GM12865 (cell line): ENCODE measurements at places on chromosomes 6 and 20.

- peak; percentile 28 for DNase-seq
These were observed 181.4 kb downstream of the PHF3 start for GRCh38 chr6:63816982-63817436.

DNA sequence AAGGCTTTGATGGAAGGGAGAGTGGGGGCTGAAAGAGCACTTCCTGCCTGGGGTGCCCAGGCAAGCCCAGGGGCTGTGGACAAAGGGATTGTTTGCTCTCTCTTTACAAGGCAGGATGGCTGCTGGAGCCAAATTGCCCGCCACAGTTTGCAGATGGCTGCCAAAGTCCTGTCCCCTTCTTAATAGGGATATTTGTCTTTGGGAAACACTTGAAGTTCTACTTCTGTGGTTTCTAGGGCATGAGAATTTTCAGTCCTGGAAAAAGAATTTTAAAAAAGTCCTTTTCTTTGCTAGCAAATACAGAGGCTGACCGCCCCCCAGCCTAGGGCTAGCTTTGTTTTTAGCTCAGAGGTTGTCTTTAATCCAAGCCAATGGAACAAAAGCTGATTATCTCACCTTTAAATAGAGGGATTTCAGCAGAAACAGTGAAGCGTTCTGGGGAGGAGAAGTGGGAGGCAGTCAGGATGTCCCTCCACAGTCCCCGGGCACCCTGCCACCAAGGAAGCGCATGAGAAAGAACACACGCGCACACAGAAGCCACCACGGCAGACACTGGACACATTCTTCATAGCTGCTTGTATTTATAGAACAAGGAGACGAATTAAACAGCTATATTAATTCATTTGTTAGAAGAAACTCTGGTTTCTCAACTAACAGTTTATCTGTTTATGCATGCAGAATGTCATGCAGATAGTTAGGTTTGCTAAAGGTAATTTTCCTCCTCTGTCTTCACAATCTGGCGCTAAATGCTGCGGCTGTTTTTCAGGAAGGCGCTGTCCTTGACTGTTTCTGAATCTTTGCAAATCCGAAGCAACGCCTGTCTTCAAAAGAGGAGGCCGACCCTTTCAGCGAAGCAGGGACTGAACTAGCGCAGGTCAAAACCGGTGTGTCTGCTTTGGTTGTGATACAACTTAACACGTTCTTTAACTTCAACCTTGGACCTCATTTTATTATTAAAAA, 736.9 kb downstream of the QKI start:
- DNase-seq = no peak

DNA sequence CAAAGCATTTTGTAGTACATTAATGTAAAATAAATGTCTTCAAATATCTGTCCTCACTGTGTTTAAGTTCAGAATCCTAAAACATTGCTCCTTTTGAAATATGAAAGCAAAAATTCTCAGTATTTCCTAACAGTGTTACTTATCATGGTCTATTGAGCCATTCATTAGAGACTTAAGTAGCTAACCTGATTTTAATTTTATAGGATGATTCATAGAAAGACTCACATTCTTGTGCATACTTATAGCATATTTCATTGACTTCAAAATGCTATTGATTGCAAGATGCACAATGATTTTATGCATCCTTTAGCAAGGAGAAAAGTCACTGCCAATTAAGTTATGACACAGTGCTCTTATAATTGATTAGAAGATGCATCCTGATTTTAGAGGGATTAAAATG, 85.7 kb downstream of the HIVEP1 start:
- DNase-seq = no peak

- no peak for DNase-seq
These were observed 386.8 kb downstream of the PLCB1 start for GRCh38 chr20:8518878-8519277.

DNA sequence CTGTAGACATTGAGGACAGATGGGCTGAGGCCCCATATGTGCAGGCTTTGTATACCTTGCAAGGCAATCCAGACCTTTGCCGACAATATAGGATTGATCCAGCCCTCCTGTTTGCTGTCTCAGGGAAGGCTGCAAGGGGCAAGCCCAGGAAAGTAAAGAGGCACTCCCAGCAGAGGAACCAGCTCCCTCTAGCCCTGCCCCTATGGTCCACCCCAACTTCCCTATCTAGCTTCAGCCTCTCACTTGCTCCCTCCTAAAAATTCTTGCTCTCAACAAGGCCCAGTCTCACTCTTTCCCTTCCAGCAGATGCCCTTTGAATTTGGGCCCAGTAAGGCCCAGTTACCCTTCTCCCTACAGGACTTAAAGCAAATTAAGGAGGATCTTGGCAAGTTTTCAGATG, 92.6 kb downstream of the JARID2 start:
- DNase-seq = no peak

GRCh38 chr6:35514587-35514986, 1.9 kb upstream of the TULP1 start:
- no peak for DNase-seq

- DNase-seq = no peak
These were observed 748 bp upstream of the ZNF292 start for GRCh38 chr6:87154641-87154992.

GRCh38 chr20:37727957-37728634, 34.3 kb downstream of the CTNNBL1 start:
- DNase-seq = no peak

GRCh38 chr6:96856856-96857255, 19.6 kb upstream of the GPR63 start:
- DNase-seq = no peak

DNA sequence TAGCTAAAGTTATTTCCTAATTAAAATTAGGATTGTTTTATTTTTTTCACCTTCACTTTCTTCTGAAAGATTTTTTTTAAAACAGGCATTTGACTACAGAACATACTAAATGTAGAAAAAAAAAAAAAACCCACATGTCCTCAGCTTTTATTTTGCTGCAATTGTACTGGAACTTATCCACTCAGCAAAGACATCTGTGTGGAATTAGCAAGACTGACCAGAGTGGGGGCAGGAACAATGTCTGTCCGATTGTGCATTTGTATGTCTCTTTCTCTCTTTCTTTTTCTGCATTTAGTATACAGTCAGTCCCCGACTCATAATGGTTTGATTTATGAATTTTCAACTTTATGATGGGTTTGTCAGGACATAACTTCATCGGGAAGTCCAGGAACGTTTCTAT, 77.3 kb downstream of the CHD6 start:
- no peak for DNase-seq

- DNase-seq = no peak
These were observed 125.9 kb upstream of the LOC128125822 start for GRCh38 chr6:63446405-63446804.

DNA sequence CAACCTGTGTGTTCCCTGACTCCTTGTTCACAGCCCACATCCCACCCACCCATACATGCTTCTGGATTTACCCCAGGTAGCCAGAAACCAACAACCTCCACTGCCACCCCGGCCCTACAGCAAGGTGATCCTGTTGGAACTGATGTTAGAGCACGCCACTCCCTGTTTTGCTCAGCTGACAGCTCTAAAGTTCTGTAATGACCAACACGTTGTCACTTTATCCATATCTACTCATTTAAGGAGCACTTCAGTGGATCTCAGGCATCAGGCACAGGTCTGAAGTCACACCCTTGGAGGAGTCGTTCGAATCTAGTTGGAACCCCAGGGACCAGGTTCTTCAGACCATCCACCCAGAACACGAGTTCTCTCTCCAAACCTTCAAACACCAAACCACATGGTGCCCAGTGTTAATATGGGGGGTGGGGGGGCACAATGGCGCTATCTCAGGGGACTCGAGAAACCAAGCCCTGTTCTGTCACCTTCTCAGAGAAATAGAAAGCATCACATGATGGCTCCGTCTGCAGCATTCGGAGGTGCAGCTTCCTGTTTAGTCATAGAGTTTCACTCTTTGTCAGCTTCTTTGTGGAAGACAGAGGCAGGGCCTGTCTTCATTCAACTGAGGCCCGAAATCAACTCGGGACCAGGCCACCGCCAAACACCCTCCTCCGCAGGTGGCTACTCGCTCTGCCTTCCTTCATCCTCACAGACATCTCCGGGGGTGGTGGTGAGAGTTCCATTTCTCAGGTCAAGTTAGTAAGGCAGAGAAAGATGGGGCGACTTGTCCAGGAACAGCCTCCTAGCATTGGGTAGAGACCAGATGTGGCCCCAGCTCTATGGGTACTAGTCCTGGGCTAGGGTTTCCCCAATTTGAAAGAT, 142.2 kb downstream of the NFATC2 start:
- DNase-seq = peak; percentile 93

DNA sequence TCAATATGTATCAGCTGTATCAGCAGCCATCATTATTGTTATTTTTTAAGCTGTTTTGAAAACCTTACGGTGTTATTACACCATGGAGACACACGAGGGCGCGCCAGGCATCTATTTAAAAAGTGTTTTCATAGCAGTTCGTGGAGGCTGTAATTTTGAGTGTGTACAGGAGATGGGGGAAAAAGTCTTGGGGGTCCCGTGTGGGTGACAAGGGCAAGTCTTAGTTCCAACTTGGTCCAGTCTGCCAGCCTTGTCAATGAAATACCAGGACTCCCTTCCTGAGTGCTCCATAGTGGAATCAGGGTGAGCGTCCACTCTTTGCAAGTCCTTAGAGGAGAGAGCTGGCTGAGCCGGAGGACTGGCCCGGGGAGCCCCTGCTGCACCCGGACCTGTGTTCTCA, 43.3 kb downstream of the SLC2A10 start:
- DNase-seq = peak; percentile 67

- DNase-seq = no peak
These were observed 184.0 kb upstream of the FLRT3 start for GRCh38 chr20:14521436-14521835.

- peak; percentile 96 for DNase-seq
These were observed at the start of gene TPX2 for GRCh38 chr20:31738729-31739549. Gene TPX2 (plus strand): TSS chr20:31739290. CDS start chr20:31757477, 18,187 bp downstream.

GRCh38 chr6:36888654-36889481, 3.1 kb downstream of the C6orf89 start:
- peak; percentile 63 for DNase-seq

GRCh38 chr6:128807577-128807976, 75.4 kb upstream of the LAMA2 start:
- DNase-seq = peak; percentile 15

GRCh38 chr6:130574146-130574545, 208.3 kb downstream of the TMEM200A start:
- DNase-seq = no peak

DNA sequence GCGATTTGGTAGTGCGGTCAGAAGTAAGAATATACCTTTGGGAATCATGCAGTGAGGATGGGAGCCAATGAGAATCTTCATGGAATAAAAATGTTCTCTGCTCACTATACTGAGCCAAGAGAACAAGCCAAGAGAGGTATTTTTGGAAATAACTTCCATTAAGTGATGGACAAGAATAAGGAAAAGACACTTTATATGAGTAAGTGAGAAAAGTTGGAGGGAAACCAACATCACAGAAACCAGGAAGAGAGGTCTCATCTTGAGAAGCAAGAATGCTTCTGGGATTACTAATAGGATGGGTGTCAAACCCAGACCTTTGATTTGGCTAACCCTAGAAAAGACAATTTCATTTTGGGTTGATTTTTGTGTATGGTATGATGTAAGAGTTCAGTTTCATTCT, 181.2 kb upstream of the JAG1 start:
- DNase-seq = no peak

DNA sequence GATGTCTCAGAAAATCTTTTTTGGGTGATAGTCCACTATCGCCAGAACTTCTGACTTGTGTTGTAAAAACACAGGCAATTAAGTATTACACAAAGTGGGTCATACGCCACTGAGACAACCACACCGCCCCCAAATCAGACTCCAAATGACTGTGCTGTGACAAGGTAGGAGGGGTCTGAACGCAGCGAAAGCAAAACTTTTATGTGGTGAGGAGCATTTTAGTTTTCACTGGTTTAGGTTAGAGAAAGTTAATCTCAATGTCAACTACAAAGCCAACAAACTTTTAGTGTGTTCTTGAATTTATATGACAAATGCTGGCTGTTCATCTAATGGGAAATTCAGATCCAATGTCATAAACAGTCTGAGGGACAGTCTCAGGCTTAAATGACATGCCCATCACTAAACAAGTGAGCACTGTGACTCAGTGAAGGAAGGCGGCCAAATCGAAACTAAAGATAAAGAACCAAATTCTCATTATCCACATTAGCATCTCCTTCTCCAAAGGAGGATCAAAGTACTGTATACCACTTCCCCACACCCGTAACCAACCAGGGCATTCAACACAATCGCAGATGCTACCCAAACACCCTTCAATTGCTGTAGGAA, 186.7 kb downstream of the GJA10 start:
- DNase-seq = peak; percentile 64

- DNase-seq = no peak
These were observed 279.7 kb downstream of the KIF16B start for GRCh38 chr20:16293590-16293989.

- peak; percentile 57 for DNase-seq
These were observed 6.9 kb upstream of the PPP1R3G start for GRCh38 chr6:5078121-5078669.

DNA sequence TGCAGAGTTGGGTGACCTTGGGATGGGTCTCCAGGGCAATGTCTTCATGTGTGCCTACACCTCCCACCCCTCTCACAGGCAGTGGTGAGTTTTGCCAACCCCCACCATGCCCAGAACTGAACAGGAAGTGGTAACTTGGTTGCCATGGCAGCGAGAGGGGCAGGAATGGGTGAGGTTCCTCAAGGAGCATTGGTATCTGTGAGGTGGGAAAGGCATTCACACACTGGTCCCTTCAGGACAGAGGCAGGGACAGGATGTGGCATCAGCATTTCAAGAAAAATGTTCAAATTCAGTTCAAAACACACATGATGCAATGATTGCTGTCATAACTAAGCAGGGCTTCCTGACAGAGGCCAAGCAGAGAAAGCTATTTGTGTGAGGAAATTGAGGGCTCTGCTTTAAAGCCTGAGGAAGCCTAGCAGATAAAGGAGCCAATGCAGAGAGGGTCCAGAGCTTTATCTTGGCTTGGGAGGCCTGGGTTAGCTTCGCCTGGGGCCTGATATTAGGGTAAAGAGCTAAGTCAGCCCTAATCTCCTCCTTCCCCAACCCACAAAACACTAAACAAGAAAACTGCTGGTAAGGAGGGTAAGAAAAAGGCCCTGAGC, 551 bp downstream of the TREML2 start:
- DNase-seq = peak; percentile 82

GRCh38 chr20:10663756-10664155, 10.0 kb downstream of the JAG1 start:
- no peak for DNase-seq
